ENCODE measurements at places on chromosomes 11 and 22.

- DNase-seq = no peak
Observed at GRCh38 chr11:24357620-24358410, 139.0 kb upstream of the LUZP2 start.

- no peak for DNase-seq
Observed at GRCh38 chr11:2385156-2386151, 8.3 kb downstream of the CD81 start.

DNA sequence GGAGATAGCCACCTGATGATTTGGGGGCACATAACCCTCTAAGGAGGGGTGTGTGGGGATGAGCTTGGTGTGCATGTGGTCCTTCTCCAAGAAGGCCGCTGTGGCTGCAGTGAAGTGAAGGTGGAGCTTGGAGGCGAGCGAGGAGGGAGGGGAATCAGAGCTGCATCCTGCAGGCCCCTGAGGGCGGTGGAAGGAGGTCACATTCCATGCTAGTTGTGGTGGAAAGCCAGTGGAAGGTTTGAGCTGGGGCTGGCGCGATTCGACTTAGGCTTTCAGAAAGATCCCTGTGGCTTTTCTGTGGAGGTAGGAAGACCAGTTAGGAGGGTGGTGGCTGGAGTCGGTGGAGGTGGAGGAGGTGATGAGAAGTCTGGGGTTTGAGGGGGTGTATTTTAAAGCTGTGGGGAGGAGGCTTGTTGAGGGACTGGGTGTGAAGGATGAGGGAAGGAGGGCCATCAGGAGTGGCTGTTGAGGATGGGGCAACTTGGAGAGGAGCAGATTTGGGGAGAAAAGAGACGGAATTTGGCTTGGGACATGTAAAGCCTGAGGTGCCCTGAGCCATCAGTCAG, 62.0 kb downstream of the TBC1D22A start:
- DNase-seq = no peak

GRCh38 chr11:110293389-110293788, 3.0 kb downstream of the RDX start:
- DNase-seq = no peak

DNA sequence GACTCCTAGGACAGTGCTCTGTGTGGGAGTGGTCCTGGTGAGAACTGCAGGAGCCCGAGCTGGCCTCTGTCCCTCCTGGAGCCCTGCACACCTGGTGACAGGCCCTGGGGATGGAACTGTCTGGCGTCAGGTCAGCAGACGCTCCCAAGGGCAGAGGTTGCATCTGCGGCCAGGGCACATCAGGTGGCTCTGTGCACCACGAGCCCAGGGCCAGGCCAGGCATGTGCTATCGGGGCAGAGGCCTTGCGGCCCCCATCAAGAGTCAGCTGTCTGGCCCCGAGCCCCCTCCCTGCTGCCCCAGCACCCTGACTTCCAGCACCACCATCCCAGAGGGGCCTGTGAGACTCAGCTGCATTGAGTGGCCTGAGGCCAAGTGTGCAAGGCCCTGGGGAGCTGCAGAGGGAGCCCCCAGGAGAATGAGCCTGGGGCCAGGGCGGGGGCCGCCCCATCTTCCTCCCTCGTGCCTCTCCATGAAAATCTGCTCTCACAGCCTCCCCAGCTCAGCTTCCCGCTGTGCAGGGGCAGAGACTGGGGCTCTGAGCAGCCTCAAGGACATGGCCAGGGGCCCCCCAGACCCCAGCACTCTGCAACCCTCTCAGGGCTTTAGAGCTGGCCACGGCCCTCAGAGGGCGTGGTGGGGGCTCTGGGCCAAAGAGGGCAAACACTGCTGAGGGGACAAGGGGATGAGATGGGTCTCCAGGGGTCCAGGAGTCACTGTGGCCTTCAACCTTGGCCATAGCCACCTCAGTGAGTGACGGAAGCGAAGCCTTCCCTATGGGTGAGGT, 56.4 kb downstream of the RTL6 start:
- DNase-seq = no peak

GRCh38 chr11:70210530-70210929, 7.4 kb downstream of the FADD start:
- no peak for DNase-seq

DNA sequence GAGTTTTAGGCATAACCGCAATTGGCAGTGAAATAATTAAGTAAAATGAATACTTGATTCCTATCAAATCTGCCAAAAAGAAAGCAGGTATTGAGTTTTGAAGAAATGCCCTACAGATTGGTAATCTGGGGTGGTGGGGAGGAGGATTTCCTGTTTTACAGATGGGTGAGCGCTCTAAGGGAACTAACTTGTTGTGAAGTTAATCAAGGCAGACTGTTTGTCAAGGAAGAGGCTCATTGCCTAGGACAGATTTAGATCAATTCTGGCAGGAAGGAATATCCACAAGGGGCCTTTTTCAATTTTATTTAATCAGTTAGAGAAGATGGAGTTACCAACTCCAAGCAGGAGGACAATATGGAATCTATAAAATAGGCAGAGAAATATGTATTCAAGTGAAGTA, 271.5 kb upstream of the CCDC90B start:
- no peak for DNase-seq

DNA sequence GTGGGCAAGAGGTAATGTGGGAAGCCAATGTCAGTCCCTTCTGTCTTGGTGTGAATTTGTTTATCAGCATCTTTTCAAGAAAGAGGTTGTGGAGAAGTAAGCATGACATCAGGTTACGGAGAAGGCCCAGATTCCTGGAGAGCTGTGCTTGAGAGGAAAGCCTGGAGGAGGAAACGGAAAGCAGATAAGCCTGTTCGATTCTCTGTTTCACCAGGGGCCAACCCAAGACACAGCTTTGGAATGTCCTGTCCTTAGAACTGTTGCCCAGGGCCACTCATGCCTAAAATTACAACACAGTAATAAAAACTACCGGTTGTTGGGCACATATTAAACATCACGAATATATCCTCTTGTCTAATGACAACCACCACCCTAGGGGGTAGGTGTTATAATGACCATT, 148.5 kb downstream of the NAV2 start:
- DNase-seq = no peak

GRCh38 chr11:133560472-133560855, 28.2 kb upstream of the OPCML start:
- DNase-seq = no peak

- DNase-seq = no peak
Observed at GRCh38 chr11:122676638-122677037, 21.1 kb downstream of the UBASH3B start.

- no peak for DNase-seq
Observed at GRCh38 chr11:7645206-7645605, 28.1 kb downstream of the CYB5R2 start.

GRCh38 chr11:60281485-60281884, 1.0 kb downstream of the MS4A4A start:
- no peak for DNase-seq

GRCh38 chr11:114348200-114349191, 51.8 kb downstream of the C11orf71 start:
- no peak for DNase-seq

GRCh38 chr22:24503843-24504338, 8.8 kb downstream of the UPB1 start:
- DNase-seq = no peak

DNA sequence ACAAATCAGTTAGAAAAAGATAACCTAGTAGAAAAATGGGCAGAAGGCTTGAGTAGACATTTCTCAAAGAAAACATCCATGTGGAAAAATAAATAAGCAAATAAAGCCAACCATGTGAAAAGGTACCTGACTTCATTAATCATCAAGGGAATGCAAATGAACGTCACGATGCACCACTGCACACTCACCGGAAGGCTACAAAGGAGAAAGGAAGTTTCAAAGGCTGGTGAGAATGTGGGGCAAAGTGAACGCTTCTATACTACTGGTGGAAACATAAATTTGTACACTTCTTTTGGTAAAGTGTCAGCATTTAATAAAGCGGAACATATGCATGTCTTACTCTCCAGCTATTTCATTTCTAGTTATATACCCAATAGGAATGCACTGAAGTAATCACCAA, 166.8 kb downstream of the CSNK2A3 start:
- DNase-seq = no peak

DNA sequence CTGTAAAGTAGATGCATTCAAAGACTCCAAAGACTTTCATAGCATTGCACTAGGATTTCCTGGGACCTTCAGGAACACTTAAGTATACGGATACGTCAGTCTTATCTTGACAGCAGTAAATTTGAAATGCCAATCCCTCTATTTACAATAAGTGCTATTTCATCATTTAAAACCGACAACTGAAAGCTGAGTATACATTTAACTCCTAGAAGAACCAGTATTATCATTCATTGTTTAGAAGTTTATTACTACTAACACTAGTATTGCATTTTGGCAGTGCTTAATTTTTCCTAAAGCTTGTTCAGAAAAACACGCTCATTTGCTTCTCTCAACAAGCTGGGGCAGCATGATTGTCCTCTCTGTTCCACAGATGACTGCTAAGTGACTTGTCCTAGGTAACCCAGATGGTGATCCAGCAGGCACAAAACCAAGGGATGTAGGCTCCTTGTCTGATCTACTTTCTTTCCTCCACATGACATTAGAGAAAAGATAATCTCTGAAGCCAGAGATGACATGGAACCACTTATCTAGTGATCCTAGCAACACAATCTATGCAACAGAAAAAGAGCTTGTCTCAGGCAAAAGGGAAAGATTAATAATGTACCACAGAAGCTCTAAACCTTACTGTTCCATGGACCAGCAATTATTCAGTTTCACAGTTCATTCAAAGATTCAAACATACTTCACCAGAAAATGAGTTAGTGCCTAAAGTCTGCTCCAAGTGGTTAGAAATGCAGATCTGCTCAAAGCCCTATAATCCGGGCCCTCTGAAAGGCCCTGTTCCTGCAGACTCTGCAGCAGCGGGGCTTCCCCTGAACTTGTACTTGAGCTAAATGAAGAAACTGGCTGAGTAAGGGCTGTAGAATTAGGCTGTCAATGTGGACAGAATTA, 5.2 kb downstream of the MAML2 start:
- no peak for DNase-seq

GRCh38 chr22:19868773-19869471, 14.2 kb upstream of the GNB1L start:
- DNase-seq = no peak

- no peak for DNase-seq
Observed at GRCh38 chr11:57279116-57279515, 42.1 kb upstream of the APLNR start.

- DNase-seq = no peak
Observed at GRCh38 chr22:48949375-48950149, 878.1 kb downstream of the BRD1 start.

GRCh38 chr11:119367661-119368120, 13.8 kb downstream of the USP2 start:
- DNase-seq = no peak

GRCh38 chr11:2743427-2744110, 43.8 kb upstream of the KCNQ1OT1 start:
- no peak for DNase-seq

- DNase-seq = no peak
Observed at GRCh38 chr11:80330264-80330663, 889.4 kb upstream of the TENM4 start.

DNA sequence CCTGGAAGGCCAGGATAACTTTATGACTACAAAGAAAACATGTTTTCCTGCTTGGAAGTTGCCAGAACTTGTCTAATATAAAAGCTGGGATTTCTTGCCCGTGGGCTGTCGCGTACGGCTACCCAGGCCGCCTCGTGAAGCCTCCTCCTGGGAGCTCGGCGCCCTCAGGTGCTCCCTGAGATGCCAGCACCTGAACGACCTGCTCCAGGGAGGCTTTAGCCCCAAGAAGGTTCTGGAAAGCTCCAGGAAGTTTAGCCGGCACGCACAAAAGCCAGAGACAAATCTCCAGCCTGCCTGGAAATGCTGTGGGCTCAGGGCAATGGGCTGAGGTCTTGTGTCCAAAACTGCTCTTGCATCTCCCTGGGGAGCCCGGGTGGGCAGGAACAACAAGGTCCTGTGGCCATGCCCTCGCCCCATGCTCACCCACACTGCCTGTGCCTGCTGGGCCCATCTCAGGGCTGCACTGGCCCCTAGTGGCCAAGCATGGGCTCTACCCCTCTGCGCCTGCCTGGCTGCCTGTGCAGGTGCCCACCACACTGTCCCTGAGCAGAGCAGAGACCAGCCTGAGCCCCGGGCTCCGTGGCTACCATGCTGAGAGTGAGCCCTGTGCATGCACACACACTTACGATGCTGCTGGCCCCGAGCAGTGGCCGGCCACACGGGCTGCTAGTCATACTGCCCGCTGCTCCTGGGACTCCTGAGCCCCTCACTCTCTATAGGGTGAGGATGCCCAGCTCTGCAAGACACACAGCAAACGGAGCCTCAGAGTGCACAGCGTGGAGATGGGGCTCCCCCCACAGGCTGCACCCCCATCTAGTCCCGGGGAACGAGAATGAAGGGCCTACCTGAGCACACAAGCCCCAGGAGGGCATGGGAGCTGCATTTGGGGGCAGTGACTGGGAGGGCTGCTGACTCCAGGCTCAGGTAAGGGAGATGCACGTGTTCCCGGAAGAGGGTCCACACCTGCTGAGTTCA, 4.9 kb upstream of the CELSR1 start:
- DNase-seq = peak; percentile 61

DNA sequence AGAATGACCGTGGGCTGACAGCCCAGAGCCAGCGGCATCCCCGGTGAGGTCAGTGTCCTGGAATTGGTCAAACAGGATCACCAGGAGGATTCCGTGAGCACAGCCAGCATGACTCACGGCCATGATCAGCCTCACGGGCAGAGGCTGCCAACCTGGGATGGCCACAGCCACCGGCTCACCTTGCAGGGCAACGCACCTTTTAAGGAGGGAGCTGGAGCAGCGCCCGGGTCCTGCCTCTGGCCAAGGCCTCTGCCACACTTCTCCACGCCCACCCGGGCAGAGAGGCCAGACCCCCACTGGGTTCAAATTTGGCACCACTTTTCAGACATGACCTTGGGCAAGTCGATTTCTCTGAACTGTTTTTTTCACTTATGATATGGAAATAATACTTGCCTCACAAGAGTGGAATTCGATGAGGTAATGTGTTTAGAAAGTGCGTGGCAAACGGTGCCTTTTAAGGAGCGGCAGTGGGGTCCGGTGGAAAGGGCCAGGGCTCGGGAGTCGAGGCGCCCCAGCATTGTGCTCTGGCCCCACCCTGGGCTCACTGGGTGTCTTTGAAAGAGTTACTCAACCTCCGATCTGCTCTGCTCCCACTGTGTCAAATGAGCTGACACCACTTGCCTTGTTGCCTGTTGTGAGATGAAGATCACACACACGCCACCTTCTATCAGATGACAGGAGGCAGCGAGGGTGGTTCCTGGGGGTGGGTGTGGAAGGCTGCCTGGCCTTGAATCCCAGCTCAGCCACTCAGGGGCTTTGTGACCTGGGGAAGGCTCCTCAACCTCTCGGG, 16.0 kb downstream of the TXN2 start:
- DNase-seq = no peak

DNA sequence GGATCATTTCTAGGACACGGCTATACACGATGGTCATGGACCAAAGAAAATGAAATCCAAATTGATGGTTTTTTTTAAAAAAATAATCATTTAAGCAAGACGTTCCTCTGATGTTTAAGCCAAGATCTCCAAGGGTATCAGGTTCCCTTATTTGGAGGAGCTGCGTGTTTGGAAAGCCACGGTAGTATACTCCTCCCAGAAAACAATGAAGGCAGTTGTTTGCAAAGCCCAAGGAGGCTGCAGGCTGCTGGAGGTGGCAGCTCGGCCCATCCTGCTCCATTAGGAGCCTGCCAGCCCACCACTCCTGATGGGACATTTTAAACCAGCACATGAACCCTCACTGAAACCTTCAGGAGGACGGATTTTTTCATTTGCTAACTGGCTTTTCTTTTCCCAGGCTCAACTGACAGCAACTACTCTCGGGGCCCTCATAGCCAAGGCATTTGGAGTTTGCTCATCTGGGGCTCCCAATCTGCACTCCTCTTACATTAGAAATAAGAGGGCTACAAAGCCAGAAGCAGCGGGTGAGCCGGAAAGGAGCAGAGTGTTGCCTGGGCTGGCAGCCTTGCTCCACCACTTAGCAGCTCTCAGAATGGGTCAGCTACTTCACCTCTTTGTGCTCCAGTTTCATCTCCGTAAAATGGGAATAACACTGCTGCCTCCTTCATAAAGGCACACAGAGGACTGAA, 58.4 kb downstream of the ABTB2 start:
- DNase-seq = no peak
